Sigmoid colon (tissue), 7 donors: ENCODE measurements at places on chromosomes 16 and 17. TPM values are rescaled to one million over a fixed set of nuclear protein-coding genes. Genes with fewer than 3 reads are reported as not detected.

ZNF624 gene
- 3.2 TPM for total RNA-seq

MYL11 gene
- total RNA-seq: not detected

ST6GALNAC1 gene
- 0.81 TPM for total RNA-seq

EVPLL gene
- not detected for total RNA-seq

GRCh38 chr16:2813771-2814221 is 3.2 kb upstream of the PRSS21 start:
- peak; percentile 54 for DNase-seq

GRCh38 chr16:2591476-2592240 is 53.8 kb downstream of the PDPK1 start:
- DNase-seq: no peak

DNA sequence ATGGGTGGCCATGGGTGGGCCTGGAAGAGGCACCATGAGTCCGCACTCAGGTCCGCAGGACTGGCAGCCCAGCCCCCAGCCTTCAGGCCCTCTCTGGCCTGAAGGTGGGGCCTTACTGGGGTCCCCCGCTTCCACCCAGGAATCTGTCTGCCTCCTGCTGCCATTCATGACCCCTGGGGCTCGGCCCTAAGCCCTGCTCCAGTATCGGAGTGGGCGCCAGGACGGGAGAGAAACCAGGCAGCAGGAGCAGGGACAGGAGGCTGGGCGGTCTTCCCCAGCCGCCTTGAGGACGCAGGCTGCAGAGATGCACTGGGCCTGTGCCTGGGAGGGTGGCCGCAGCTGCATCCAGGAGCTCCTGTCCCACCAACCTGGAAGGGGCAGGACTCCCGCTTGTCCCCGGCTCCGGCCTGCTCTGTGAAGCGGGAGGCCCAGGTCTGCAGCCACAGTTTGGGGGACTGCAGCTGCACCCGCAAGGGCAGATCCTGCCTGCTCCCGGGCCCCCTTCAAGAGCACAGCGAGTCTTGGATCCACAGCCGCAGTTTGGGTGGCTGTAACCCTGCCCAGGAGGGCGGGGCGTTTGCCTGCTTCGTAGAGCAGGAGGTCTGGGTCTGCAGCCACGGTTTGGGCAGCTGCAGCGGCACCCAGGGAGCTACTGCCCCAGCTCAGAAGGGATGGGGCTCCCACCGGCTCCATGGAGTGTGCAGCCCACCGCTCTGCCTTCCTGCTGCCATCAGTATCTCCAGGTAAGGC is 81.8 kb upstream of the DNAJA2 start:
- DNase-seq: peak; percentile 44

DNA sequence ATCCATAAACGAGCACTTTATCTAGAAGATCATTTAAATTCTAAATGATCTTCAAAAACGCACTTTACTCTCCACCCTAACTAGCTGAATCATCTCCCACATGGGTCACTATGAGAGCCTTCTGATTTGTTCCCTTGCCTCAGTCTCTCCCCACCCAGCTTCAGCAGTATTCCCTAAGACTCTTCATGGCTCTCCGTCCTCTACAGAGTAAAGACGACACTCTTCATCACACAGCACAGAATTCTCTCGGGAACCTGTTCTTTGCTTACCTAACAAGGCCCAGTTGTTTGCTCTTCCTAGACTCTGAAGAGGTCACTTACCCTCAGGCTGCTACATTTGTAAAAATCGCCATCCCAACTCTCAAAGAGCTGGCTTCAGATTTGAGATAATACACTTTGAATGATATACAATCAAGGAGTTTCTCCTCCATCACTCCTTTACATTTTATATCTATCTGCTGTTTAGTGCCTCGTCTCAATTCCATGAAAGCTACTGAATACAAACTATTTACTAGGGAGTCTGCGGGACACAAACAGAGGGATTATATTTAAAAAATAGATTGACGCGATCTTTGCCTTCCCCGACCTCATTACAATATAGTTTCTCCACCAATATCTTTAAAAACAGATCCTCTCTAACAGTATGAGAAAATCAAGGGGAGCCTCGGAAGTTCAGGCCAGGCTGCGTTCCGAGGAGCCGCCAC is 511 bp upstream of the LIG3 start:
- no peak for DNase-seq

GRCh38 chr17:15262291-15263205 is 2.6 kb downstream of the PMP22 start:
- peak; percentile 98 for DNase-seq

GRCh38 chr17:31754239-31754945 is 104.7 kb downstream of the COPRS start:
- no peak for DNase-seq

DNA sequence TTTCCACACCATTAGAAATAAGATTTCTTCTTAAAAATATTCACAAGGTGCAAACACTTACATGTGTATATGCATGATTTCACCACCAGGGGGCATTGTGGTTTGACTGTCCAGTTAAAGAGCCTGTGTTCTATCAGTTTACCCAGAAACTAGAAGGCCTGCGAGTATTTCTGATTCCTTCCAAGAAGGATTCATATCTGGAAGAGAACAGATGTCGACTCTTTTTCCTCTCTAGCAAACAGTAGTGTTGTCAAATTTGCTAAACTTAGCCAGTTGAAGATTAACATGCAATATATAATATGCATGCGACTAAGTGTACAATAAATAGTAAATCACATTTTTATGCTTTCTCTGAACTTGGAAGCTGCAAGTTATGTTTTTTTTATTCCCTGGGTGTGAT is 404.1 kb downstream of the WWOX start:
- DNase-seq: peak; percentile 79

DNA sequence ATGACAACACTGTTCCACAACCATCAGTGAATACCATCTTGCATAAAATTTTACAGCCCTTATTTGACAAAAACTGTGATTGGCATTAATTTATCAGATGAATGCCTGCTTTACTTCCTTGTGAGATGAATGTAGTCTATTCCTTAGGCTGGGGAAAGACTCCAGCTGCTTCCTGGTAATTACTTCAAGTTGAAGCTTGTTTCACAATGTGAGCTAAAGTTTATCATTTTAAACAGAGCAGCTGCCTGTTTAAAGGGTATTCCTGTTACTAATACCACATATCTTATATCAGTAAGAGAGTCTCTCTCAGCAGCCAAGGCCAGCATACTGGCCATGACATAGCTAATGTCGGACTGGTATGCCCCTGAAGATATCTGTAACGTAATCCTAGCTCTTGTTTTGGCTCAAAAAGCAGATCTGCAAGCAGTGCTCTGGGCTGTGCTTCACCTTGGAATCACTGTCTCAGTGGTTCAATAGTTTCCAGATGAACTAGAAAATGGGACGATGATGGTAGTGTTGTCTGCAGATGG is 13.2 kb upstream of the ARL2BP start:
- DNase-seq: no peak

DNA sequence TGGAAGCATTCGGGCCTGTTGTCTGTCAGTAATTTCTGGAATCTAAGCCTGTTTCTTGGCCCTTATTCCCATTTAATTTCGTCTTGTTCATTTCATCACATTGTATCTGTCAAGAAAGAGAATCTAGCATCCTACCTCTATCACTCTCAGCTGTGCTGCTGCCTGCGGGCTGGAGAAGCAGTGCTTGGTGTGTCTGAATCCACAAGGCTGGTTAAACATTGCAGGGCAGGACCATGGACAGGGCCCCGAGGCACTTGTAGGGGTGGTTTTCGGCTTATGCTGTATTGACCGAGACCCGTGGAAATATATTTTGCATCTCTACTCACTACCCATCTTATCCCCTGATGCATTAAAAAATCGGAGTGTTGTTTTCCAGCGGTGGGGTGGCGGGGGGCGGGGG is 3.1 kb downstream of the RAB11FIP4 start:
- no peak for DNase-seq

DNA sequence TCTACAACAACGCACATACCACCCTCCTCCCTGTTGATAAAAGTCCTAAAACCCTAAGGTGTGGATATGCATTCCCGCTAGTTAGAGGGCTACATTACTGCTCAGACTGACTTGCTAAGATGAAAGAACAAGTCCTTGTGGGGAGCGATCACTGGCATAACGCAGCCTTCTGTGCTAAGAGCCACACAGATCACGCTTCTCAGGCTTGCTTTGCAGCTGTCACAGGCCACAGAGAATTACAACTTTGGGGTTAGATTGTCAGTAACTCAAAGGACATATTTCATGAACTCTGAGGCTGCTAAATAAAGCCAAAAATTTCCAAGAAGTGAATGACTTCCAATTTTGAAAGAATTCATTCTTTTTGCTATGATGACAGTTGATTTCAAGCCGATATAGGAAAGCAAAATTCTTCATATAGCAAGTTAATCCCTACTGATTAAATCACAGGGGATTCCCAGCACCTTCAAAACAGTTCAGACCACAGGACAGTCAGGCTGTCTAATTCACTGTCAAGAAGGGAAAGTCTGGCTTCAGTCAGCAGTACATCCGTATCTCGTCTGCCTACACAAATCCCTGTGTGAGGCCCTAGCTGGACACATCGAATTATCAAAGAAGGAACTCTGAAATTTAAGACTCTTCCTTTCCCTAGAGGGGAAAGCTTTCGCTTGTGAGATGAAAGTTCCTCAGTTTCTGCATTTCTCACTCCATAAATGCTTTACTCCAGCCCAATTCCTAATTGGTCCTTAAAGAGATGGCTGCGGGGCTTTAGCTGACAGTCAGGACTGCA is 107.1 kb downstream of the VPS53 start:
- DNase-seq: no peak

DNA sequence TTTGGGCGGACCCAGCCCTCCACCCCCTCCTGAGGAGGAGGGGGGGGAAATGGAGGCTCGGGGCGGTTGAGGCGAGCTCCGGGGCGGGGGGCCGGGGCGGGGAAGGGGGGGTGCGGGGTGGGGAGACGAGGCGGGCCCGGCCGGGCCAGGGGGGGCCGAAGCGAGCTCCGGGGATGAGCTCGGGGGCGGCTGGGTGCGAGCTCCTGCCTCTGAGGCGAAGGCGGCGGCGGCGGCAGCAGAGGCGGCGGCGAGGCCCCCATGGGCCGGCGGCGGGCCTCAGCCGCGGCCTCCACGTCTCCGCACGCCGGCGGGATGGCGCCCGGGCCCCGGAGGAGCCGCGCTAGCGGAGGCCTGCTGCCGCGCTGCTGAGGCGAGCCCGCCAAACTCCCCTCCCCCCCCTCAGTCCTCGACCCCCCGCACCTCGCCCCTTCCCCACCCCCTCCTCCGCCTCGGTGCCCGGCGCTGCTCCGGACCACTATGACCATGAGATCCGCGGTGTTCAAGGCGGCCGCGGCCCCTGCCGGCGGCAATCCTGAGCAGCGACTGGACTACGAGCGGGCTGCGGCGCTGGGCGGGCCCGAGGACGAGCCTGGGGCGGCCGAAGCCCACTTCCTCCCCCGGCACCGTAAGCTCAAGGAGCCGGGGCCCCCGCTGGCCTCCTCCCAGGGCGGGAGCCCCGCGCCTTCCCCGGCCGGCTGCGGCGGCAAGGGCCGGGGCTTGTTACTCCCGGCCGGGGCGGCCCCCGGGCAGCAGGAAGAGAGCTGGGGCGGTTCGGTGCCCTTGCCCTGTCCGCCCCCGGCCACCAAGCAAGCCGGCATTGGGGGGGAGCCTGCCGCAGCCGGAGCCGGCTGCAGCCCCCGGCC is 596 bp downstream of the MSL1 start:
- DNase-seq: peak; percentile 85

DNA sequence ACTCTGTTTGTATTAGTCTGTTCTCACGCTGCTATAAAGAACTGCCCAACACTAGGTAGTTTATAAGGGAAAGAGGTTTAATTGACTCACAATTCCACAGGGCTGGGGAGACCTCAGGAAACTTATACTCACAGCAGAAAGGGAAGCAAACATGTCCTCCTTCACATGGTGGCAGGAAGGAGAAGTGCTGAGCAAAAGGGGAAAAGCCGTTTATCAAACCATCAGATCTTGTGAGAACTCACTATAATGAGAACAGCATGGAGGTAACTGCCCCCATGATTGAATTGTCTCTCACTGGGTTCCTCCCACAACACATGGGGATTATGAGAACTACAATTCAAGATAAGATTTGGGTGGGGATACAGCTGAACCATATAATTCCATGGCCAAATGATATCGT is 30.9 kb downstream of the ABCC1 start:
- no peak for DNase-seq

DNA sequence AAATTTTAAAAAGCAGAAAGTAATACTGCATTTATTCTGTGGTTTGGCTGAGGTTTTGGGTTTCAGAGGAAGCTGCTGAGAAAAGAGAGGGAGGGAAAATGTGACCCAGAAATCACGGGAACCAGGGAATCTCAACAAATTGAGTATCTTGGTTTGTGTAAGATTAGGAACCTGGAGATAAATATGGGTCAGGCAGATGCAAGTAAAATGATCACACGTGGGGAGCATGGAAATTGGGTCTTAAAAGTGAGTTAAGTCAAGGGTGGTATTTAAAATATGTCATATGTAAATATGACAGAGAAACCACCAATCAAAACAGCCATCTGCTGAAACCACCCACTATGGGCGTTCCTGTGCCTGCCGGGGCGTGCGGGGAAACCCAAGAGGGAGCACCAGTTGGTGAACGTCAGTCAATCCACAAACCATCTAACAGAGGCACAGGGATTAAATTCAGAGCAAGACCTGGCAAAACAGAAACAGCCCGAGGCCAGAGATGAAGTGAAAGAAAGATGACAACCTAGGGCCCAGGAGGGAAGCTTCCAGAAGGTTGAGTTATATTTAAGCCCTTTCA is 33.4 kb downstream of the CDH13 start:
- no peak for DNase-seq

- peak; percentile 79 for DNase-seq
Measured at GRCh38 chr16:11105038-11105903, 150.7 kb downstream of the SOCS1 start.

- no peak for DNase-seq
Measured at GRCh38 chr16:16162591-16162990, 60.7 kb downstream of the ABCC6 start.
